ENCODE measurements at places on chromosomes 6 and 20.

DNA sequence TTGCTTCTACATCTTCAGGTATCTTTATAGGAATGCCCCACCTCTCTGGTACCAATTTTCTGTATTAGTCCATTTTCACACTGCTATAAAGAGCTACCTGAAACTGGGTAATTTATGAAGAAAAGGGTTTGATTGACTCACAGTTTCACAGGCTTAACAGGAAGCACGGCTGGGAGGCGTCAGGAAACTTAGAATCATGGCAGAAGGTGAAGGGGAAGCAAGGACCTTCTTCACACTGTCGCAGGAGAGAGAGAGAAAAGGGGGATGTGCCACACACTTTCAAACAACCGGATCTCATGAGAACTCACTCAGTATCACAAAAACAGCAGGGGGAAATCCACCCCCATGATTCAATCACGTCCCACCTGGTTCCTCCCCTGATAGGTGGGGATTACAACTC is 24.4 kb upstream of the LY86 start:
- DNase-seq: no peak

DNA sequence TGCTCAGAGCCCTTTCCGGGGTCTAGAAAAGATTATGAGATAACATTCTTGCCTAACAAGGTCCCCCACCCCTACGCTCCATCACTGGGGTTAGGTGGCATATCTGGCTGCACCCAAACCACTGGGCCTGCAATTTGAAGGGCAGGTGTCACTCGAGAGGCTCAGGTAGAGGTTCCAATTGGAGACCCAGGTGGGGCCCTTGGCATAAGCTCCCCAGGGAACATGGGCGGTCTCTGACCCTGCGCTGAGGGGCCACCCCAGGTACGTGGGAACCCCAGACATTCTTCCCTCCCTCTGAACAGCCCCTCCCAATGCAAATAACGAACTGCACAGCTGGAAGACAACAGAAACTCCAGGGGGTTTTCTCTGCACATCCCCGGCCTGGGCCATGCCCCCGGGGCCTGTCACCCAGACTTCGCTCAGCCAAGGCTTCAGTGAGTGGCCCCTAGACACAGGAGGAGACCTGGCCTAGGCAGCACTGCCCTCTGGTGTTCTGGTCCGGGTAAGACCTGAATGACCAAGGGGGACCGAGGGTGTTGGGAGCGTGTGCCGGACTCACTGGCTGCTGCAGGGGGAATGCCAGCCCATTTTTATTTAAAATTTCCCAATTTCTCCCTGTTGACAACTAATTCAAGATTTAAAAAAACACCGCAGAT is 47.5 kb downstream of the DSTN start:
- DNase-seq: no peak

- DNase-seq: no peak
Measured at GRCh38 chr6:133055441-133055966, 185.7 kb upstream of the EYA4 start.

DNA sequence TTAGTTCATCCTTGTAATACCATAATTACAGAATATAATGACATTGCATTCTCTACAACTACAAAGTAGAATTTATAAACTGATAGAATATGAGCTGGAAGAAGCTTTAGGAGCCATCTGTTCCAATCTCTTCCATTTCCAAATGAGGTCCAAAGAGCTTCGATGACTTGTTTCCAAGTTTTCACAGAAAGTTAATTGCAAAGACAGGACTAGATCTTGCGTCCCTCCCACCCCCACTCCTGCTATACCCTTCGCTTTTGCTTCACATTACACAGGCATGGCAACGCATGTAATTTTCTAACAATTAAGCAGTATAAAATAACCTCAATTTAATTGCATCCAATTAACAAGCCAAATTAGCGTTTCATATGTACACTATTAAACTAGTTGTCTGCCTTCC is 7.0 kb downstream of the HIVEP2 start:
- no peak for DNase-seq

DNA sequence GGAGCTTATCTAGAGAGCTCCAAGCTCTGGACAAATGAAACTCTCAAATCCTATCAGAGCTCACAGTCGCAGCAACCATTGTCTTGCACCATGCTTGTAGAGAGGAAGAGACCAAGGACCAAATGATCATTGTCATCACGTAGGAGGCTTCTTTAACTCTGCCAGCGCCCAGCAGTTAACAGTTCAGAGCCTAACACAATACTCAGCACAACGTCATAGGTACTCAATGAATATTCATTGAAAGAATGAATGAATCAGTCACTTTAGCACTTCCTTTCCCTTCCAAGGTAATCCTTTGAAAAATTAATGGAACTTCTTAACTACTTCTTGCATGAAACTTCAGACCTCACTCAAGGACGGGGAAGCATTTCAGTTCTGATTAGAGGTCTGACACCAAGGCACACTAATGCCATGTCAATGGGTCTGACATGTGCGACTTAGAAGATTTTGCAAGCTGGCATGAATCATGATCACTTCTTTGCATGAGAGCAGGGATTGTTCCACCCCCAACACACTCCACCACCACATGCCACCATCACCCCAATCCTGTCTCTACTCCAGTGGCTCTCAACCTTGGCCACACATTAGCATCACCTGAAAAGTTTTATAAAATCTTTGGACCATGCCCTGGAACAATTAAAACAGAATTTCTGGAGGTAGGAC is 45.1 kb downstream of the KHDC1L start:
- DNase-seq: no peak

- DNase-seq: no peak
Measured at GRCh38 chr6:34460796-34461507, 4.9 kb upstream of the PACSIN1 start.

GRCh38 chr6:121879149-121879548 is 443.7 kb downstream of the GJA1 start:
- DNase-seq: no peak

GRCh38 chr6:121491576-121491975 is 56.1 kb downstream of the GJA1 start:
- DNase-seq: no peak

- no peak for DNase-seq
Measured at GRCh38 chr6:25484900-25485299, 167.1 kb upstream of the SCGN start.

- no peak for DNase-seq
Measured at GRCh38 chr6:134080171-134080795, 27.9 kb upstream of the SLC2A12 start.

- DNase-seq: no peak
Measured at GRCh38 chr6:26025047-26025893, 62.0 kb upstream of the HFE start.

DNA sequence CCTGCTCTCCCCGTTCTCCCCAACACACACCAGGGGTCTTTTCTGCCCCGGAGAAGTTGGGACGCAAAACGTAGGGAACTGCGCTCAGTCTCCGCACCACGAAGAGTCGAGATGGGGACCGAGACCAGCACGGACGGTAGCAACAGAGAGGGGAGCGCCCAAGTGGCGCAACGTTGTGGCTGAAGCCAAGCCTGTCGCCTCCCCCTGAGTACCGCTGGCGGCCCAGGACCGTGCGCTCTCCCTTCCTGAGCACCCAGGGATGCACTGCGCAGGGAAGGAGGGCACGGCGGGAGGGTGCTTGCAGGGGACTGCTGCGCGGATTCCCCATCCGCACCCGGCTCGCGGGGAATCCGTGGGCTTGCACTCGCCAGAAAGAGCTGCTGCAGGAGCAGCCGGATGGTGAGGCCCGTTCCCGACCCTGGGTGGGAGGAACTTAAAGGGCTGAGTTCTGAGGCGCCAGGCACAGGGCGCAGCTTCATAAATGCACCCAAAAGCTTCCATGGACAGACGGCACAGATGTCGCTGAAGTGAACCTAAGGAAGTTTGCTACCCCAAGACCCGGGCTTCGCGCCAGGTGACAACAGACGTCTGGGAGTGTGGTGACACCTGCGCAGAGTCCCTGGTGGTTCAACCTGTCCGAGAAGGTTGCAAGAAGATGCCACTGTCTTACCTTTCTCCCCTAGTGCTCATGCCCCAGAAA is 178.7 kb downstream of the TBXT start:
- DNase-seq: no peak

DNA sequence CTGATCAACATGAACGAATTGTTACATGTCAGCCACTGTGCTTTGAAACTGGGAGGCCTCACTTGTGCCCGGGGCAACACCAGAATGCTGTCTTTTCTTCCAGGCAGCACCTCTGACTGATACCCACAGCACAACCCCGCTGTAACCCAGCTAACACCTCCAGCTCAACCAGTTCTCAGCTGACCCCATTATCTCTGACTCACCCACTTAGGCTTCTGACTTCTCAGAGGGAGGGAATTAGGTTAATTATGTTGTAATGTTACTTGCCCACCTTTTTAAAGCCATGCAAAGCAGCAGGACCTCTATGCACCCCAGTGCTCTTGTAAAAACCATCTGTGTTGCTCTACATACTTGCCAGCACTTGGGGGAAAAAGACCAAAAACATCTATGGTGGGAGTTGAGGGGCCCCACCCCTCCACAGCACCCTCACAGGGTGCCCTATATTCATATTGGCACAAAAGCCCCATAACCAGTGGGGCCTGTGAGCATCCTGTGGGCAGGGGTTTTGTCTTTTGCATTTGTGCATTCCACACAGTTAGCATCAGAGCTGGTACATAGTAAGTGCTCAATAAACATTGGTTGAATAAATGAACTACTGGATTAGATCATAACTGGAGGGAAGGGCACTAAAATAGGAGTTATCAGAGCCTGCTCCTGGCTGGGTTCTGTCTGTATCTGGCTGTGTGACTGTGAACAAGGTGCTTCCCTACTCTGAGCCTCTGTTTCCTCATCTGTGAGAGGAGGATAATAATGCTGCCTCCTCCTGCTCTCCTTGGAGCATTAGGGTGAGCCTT is 22.3 kb downstream of the BNIP5 start:
- DNase-seq: no peak

DNA sequence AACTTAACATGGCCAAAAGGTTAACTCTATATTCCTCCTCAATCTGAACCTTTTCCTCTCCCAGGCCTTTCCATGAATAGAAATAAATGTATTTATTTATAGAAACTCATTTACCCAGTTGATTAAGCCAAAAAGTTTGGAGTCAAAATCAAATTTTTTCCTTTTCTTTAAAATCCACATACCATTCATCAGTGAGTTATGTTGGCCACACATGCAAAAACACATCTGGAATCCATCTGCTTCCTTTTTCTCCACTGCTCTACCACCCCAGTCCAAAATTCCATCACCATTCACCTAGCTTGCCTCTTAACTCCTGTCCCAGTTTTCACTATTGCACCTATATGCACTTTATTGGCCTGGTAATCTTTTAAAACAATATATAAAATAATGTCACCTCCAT is 62.4 kb upstream of the TMEM200A start:
- no peak for DNase-seq

- DNase-seq: no peak
Measured at GRCh38 chr6:154715446-154715845, 17.8 kb upstream of the SCAF8 start.

DNA sequence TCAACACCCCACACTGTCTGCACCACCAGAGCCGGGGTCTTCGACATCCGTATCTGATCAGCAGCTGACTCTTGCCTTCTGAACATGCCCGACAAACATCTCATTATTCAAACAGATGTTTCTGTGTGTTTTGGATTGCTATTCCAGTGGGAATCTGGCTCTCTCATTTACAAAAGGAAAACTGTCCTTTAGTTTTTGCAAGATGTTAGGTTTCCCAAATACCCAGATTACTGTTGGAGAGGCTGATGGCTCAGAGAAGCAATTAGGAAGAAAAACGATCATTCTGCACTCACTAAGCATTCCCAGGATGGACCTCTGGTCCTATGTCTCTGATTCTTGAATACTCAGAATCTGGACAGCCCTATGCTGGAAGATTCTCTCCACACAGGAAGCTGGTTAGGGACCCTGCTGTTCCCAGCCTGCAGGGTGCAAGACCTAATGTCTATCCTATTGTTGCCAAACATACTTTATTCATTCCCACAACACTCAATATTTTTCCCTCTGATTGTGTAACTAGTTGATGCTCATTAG is 532.9 kb downstream of the CDH26 start:
- no peak for DNase-seq

DNA sequence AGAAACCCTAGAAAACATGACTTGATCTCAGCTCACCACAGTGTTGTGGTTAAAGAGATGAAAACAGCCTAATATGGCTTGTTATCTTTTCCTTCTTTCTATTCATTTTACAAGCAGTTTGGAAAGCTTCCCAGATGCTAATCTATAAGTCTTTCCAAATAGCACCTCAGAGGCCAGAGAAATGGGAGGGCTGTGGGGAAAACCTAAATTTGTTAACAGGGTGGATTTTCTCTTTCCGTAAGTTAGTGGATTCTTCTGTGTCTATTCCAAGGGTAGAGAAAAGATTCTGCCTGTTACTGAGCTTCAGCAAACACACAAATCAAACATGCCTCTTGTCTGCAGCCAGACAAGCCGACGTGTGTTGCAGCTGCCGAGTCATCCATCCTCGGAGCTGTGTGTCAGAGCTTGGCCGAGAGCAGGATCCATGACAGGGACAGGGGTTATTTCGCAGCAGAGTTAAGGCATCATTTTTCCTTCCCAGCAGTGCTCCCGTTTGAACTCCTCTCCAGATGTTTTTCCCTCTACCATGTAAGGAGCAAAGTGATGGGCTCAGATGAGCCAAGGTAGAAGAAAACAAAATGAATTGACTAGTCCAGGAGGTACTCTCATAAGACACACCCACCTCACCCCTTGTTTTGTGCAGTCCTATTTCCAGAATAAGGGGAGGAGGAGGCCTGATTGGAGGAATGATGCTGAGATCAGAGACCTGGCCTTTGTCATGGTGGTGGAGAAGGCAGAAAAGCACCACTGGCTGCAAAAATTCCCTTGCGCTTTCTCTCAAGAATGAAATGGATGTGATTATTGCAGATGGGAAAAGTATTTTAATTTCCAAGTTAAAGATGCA is 560.0 kb downstream of the C6orf118 start:
- DNase-seq: no peak

GRCh38 chr6:22804620-22805261 is 235.4 kb downstream of the HDGFL1 start:
- DNase-seq: no peak

- DNase-seq: no peak
Measured at GRCh38 chr6:39790772-39791171, 1.4 kb upstream of the DAAM2 start.

DNA sequence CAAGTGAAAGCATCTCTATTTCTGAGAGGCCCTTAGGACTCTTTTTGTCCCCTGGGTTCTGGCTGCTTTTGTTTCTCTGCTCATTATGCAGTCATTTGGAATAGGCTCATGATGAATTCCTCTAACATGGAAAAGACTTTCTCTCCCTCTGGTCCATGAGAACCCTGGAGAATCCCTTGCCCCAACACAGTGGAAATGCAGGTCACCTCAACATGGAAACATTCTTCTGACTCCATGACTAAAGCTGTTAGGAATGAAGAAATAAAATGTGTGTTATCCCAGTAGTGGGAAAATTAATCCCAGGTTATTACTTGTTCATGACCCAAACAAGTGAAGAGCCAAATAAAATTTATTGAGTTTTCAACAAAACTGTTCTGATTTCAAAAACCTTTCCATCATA is 458.6 kb downstream of the EPM2A start:
- DNase-seq: no peak

DNA sequence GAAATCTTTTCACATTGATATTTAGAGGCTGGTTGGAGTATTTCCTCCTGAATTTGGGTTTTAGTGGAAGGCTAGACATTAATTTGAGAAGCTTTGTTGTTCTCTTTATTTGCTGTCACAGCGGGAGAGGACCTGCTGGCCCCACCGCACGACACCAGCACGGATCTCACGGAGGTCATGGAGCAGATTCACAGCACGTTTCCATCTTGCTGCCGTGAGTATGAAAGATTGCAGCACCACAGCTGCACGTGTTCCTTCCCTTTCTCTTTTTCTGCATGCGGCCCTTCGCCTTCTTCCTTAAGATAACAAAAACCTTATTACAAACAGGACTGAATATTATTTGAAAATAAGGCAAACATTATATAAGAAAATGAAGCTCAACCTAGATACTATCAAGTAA is 555.5 kb downstream of the UTRN start:
- no peak for DNase-seq

Measured in activated gamma-delta T cell treated with anti-CD3 and anti-CD28 coated beads, Interleukin-2, amount 50 U/mL, for 16 hours (primary cell).